Activated naive CD4-positive, alpha-beta T cell treated with anti-CD3 and anti-CD28 coated beads for 36 hours (primary cell): ENCODE measurements at places on chromosomes 16 and 17.
A peak's percentile ranks its signal among the peaks of the same experiment; 100 is the strongest.

DNA sequence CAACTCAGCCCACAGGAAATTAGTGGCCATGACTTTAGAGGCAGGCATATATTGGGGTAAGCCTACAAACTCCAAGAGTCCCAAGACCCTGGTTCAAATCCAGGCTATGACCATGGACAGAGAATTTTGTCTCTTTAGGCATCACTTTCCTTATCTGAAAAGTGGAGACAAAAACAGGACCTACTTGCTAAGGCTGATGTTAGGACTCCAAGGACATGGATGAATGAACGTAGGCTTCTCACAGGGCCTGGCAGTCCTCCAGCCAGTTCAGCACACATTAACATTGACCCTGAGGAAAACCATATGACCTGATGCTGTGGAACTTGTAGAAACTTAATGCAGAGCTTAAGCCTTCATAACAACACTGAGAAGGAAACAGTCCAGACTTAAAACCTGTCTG lies 1.4 kb downstream of the FKBP10 start:
- DNase-seq = no peak

GRCh38 chr16:178668-179015 lies 1.6 kb upstream of the HBQ1 start:
- no peak for DNase-seq

DNA sequence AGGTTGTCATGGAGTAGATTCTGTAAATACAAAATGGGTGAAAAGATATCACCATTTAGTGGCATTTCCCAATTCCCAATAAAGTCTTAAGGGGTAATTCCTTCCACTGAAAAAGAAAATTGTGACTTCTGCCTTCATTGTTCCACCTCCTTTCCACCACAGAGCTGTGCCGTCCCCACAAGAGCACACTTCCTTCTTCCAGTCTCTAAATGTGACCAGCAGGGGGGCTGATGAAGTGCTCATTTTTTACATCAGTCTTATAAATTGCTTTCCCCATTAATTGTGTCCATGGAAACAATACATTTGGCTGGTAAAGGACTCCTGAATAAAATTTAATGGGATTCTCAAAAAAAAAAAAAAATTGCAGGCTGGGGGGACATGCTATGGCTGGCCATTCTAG lies 260.8 kb upstream of the PSMD7 start:
- no peak for DNase-seq

DNA sequence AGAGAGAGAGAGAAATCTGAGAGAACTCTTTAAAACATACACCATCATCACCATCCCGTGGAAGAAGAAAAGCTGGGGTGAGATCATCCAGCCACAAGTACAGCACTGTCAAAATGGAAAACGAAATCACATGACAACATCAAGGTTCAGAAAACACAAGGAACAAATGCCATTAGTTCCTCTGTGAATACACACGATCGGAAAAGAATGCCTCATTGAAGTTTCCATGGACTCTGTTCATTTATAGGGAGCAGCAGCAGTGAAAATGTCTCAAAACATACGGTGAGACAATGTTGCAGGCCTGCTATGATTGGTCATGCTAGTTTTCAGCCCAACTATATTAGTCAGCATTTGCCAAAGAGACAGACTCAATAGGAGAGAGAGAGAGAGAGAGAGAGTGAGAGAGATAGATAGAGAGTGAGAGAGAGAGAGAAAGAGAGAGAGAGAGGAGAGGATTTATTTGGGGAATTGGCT lies 4.4 kb downstream of the CFAP97D1 start:
- no peak for DNase-seq

GRCh38 chr17:2266045-2266864 lies 37.3 kb downstream of the SMG6 start:
- peak; percentile 94 for DNase-seq
